ENCODE measurements at places on chromosomes 3 and 15.

- DNase-seq = no peak
Measured at GRCh38 chr15:25690673-25691543, 172.2 kb downstream of the ATP10A start.

DNA sequence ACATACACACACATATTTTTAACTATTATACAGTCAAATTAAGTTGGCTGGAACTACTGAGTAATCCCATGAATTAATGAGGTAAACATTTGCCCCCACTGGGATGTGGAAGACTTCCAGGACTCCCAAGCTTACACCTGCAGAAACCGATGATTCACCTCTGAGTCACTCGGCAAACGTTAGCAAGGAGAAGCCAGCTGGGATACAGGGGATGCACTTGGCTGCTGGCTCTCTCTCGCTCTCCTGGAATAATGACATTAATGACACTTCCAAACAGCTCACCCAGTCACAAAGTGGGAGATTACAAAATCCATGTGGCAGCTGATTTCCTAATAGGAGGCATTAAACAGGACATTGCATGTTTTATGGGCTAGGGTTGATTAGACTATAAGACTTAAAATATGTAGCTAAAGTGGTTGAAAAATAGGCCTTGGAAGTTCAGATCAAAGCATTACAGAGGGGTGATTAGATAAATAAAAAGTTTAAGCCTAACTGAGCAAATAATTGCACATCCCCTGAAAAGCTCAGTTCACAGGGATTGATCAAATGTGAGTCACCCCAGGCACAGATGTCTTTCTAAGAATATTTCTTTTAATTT lies 500.9 kb downstream of the SOX2 start:
- peak; percentile 25 for DNase-seq

DNA sequence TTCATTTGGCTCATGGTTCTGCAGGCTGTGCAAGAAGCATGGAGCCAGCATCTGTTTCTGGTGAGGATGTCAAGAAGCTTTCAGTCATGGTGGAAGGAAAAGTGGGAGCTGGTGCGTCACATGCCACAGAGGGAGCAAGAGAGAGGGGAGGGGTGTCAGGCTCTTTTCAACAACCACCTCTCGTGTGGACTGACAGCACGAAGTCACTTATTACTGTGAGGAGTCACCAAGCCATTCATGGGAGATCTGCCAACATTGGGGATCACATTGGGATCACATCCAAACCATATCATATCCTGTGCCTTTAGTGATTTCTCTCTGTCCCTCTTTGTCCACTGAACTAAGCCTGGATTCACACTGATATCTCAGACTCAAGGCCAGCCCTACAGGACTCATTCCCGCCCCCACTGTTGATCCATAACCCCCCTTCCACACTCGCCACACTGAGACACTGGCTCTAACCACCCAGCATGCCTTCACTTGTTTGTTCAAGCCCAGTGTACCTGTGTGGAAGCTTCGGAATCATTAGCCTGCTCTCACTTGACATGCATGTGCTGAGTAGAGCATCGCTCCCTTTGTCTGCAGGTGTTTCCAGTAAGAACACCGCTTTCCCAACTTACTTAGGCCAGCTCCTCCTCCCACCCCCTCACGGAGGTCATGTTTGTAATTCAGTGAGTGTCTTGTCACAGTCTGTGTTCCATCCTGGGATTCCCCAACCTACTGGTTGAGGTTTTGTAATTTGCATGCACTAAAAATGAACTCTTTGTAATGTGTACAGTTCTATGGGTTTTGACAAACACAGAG lies 132.2 kb downstream of the KLF13 start:
- no peak for DNase-seq

GRCh38 chr3:24220859-24221657 lies 273.6 kb downstream of the THRB start:
- peak; percentile 73 for DNase-seq

DNA sequence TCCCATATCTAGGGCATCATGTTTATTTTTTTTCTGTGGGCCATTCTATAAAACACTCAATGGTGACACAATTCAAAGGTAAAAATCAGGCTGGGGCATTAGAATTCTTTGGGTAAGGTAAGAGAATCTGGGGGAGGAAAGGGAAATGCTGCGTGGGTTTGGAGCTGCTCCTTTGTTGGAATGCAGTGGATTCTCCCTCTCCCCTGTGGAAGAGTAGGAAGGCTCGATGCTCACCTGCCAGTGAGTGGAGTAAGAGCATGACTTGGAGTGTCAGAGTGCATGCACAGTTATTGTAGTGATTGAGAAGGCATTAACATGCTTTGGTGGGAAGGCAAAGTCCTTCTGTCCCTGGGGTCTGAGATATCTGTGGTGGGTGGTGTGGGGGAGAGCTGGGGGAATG lies 280.0 kb downstream of the PDCD6IP start:
- DNase-seq = no peak

DNA sequence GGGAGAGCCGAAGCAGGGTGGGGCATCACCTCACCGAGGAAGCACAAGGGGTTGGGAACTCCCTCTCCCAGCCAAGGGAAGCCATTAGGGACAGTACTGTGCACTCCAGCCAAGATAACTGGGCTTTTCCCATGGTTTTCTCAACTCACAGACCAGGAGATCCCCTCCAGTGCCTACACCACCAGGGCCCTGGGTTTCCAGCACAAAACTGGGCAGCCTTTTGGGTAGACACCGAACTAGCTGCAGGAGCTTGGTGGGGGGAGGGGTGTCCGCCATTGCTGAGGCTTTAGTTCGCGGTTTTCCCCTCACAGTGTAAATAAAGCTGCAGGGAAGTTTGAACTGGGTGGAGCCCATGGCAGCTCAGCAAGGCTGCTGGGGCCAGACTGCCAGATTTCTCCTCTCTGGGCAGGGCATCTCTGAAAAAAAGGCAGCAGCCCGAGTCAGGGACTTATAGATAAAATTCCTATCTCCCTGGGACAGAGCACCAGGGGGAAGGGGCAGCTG lies 129.6 kb upstream of the LMCD1 start:
- DNase-seq = no peak

DNA sequence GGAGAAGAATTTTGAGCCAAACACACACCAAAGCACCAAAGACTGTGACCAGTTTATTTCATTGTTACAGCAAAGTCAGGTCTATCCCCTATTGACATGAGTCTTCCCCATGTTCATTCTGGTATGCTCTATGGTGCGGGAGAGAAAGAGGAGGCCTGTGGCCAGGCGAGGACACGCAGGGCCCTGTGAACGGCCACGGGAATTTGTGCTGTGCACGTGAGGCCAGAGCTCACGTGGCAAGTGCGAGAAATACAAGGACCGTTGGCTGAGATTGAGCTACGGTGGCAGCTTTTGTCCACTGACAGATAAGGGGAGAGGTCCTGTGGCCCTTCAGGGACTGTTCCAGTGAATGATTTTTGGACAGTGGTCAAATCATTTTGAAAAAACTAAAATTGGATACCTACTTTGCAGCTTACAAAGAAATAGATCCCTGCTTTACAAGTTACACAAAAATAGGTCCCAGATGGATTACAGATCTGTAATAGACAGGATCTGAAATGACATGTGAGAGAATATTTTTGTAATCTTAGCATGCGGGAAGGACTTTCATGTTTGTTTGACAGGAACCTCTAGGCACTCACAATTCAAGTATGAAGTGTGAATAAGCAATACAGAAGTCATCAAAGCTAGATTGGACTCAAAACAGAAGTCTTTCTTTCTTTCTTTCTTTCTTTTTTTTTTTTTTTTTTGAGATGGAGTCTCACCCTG lies 9.2 kb downstream of the ZSCAN2 start:
- DNase-seq = no peak

DNA sequence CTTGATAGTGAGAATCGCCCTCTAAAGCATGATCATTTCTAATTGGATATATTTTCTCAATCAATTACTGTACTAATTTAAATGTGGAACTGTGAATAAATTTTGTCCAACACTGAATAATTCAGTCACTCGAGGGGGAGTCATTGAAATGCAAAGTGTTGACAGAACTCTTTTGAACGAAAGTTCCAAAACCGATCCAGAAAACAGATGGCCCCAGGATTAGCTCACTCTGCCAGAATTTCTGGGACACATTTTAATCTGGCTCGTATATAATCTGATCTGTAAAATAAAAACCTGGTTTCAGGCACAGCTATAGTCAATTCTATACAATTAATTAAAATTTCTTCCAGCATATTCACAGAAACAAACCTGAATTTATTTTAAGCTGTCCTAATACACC lies 580.4 kb downstream of the ROBO1 start:
- no peak for DNase-seq

GRCh38 chr3:179769411-179770247 lies 116.8 kb downstream of the USP13 start:
- no peak for DNase-seq

GRCh38 chr15:100808691-100809090 lies 70.9 kb upstream of the ALDH1A3 start:
- no peak for DNase-seq

DNA sequence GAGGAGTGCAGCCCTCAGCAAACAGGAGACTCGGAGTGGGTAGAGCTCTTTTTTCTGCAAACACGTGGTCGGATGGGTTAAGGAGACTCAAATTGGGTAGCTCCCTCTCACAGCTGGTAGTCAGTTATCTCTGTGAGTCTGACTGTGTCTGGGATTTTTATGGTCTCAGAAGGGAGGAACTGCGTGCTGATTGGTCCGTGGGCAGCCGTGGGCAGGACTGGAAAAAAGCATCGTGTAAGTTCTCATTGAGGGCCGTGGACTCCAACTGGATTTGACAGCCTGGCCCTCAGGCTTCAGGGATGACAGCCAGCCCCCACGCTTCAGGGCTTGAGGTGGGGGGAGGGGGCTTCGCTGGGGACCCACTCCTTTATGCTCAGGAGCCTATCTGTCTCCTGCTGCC lies 463.9 kb downstream of the EPHA3 start:
- DNase-seq = no peak

- DNase-seq = peak; percentile 72
Measured at GRCh38 chr3:134373271-134374104, 759 bp downstream of the AMOTL2 start.

Data from HTR-8/SVneo (cell line).